ENCODE measurements at places on chromosomes 6 and 20.

GRCh38 chr6:108671790-108672189 is 111.1 kb downstream of the FOXO3 start:
- no peak for DNase-seq

GRCh38 chr20:270517-270916 is 13.0 kb downstream of the DEFB132 start:
- DNase-seq = no peak

DNA sequence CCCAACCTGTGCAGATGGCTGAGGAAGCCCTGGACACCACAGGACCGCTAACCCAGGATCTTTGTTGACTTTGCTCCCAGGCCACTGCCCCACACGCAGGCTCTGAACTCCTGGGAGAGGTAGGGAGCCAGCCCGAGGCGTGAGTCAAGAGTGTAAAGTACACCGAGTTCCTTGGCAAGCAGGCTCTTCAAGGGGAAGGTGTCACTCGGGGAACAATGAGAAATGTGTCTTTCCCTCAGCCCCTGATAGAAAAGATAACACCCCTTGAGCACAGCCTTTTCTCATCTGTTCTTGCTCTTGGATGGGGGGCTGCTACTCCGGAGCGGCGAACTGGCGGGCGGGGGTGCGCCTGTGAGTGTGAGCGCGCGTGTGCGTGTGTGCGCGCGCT is 472 bp upstream of the EDN3 start:
- DNase-seq = no peak

DNA sequence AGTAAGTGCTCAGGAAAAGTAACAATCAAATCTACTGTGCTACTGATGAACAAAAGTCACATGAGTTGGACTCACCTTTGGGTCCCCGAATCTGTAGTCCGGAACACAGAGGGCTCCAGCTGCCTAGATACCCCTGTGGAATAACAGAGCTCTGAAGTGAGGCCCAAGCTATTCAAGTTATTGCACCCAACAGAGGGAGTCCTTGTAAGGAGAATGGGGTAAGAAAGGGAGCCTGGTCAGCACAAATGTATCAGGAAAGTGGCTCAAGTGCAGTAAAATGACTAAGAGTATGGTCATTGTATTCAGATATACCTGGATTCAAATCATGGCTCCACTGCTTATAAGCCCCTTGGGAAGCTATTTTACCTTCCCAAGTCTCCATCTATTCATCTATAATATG is 20.9 kb downstream of the EDN1 start:
- DNase-seq = no peak

DNA sequence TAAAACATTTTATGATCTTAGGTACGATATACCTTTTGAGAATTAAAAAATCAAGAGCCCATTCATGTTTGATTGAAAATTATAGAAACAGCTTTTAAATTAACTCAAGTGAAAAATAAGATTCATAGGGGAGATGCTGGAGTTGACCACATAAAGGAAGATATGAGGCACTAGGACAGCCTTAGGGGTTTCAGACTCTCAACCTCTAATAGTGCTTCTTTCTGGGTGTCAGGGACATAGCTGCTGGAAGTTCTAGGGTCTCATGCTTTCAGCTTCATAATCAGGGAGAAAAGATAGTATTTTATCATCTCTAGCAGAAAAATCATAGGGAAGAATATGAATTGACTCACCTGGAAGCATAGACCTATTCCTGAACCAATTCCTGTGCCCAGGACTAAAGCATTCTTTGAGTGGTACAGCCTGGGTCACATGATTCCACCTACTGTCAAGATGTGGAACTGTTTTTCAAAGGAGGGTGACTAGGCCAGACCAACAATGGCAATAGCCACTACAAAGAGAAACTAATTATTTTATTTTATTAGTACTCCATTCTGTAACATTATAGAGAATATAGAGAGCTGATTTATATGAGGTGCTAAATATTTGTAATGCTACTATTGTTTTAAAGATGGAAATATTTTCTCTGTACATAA is 27.8 kb upstream of the CENPW start:
- no peak for DNase-seq

GRCh38 chr20:39849664-39850063 is 839.4 kb downstream of the MAFB start:
- DNase-seq = no peak

- DNase-seq = no peak
Measured at GRCh38 chr6:14720411-14721102, 525.3 kb upstream of the JARID2 start.

DNA sequence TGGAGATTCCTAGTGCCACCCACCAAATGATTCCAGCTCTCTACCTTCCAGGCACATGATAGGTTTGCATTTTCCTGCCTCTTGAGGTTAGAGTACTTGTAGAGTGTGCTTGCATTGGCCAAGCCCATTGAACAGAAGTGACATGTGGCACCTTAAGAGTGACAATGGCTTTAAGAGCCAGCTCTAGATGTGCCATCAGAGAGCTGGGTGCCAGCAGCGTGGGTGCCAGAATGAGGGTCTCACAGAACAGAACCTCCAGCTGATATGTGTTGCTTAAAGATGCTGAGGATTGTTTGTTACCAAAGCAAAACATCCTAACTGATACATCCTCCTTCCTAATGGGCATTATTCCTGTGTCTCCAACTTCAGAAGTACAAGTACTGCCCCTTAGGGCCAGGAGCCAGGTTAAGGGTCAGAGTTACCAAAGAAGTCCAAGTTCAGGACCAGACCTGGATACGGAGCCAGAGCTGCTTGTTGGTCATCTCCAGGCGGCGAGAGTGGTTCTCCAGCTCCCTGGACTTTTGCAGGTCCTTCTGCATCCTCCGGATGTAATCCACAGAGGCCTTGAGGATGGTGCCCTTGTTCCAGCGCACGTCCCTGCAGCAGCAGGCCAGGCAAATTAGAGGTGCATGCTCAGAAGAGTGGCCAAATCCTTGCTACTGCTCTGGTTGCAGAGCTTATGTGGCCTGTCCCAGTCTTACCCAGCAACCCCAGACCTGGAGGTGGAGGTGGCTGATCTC is 47.5 kb downstream of the MDFI start:
- DNase-seq = no peak

- no peak for DNase-seq
Measured at GRCh38 chr6:39885691-39886090, 48.6 kb downstream of the MOCS1 start.

- DNase-seq = no peak
Measured at GRCh38 chr6:140909156-140909555, 1223.6 kb upstream of the GJE1 start.

GRCh38 chr6:125232466-125232865 is 69.3 kb downstream of the HDDC2 start:
- DNase-seq = no peak

DNA sequence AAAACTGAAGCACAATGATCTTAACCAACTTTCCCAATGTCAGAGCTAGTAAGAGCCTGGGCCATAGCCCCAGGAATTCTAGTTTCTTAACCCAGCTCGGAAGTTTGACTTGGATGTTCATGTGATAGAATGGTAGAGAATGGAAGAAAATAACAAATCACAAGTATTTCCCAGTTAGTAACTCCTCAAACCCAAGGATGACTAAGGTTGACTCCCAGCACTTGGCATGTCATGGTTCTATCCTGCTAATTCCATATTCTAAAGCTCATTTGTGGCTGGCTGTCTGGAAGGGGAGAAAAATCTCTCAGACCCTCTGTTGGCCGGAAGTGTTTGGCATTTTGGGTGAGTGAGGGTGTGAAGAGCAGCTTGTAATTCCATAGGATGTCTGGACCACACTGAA is 248.7 kb downstream of the RFPL4B start:
- DNase-seq = no peak

All from activated naive CD4-positive, alpha-beta T cell treated with anti-CD3 and anti-CD28 coated beads, Interleukin-2, amount 50 U/mL, for 16 hours (primary cell).